Lung microvascular endothelial cell (primary cell): ENCODE measurements at places on chromosomes 2 and 18.

DNA sequence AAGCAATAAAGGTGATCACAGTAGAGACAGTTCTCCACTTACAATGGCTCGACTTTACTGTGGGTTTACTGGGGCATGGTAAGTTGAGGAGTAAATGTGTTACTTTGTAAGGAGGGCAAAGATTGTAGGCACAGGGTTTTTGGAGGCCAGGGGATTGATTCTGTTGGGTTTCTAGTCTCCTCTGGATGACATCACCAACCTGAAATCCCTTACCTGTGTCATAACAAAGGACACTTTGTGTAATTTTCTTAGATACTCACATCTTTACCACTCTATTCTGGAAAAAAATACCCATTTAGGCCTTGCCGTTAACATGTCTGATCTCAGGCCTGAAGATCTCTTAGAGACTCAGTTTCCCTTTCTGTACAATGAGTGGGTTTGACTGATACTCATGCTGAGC lies 161.7 kb downstream of the GLI2 start:
- DNase-seq = no peak

GRCh38 chr2:125371867-125372266 lies 1284.1 kb upstream of the GYPC start:
- no peak for DNase-seq

- DNase-seq = peak; percentile 11
Observed at GRCh38 chr2:55581435-55581834, 36.0 kb downstream of the PPP4R3B start.

GRCh38 chr2:233287871-233288270 lies 19.7 kb upstream of the SAG start:
- no peak for DNase-seq

GRCh38 chr2:165069151-165069550 lies 113.8 kb upstream of the SLC38A11 start:
- no peak for DNase-seq

GRCh38 chr2:84919885-84920580 lies 14.6 kb downstream of the TMSB10 start:
- peak; percentile 97 for DNase-seq

DNA sequence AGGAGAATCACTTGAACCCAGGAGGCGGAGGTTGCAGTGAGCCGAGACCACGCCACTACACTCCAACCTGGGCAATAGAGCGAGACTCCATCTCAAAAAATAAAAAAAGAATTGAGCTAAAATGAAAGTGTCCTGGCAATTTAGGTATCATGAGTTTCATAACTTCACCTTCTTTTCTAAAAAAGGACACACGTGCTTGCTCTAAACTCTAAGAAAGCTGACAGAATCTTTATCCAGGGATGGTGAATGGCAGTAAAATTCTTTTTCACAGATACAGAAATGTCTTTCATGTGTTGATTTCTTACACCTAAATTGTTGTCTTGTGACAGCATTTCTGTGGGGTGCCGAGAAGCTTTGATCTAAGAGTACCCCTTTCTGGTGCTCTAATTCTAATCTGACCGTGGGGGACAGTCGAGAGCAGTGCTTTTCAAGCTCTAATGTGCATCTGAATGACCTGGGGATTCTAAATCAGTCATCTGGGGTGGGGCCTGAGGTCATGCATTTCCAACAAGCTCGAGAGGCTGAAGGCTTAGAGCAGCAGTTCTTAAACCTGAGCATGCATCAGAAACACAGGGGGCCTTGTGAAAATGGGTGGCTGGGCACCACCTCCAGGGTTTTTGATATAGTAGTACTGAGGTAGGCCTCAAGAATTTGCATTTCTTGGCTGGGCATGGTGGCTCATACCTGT lies 42.1 kb upstream of the REL start:
- DNase-seq = no peak

- DNase-seq = no peak
Observed at GRCh38 chr2:234770715-234771141, 181.1 kb upstream of the SH3BP4 start.

- DNase-seq = no peak
Observed at GRCh38 chr2:72949045-72949444, 31.7 kb downstream of the EMX1 start.

DNA sequence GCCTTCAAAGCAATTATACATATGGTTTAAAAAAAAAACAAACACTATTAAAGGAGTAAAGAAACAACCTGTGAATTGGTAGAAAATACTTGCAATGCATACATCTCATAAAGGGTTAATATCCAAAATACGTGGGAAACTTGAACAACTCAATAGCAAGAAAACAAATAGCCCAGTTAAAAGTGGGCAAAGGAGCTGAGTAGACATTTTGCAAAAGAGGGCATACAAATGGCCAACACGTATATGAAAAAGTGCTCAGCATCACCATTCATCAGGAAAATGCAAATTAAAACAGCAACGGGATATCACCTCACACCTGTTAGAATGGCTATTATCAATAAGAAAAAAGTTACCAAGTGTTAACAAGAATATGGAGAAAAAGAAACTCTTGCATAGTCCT lies 298.3 kb upstream of the RBMS1 start:
- no peak for DNase-seq

DNA sequence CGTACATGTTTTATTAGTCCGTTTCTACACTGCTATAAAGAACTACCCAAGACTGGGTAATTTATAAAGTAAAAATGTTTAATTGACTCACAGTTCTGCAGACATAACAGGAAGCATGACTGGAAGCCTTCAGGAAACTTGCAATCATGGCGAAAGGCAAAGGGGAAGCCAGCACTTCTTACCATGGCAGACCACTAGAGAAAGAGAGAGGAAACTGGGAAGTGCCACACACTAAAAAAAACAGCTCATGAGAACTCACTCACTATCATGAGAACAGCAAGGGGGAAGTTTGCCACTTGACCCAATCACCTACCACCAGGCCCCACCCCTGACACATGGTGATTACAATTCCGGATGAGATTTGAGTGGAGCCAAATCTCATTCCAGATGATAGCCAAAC lies 466.2 kb downstream of the IRS1 start:
- DNase-seq = no peak

- DNase-seq = peak; percentile 64
Observed at GRCh38 chr18:77101410-77102258, 30.9 kb downstream of the MBP start.

- DNase-seq = no peak
Observed at GRCh38 chr2:38163006-38163405, 87.1 kb upstream of the CYP1B1 start.

GRCh38 chr2:124165698-124166097 lies 140.6 kb downstream of the CNTNAP5 start:
- no peak for DNase-seq

- no peak for DNase-seq
Observed at GRCh38 chr2:96146881-96147592, 1.8 kb upstream of the DUSP2 start.

GRCh38 chr2:54601339-54601738 lies 122.1 kb upstream of the EML6 start:
- DNase-seq = no peak

DNA sequence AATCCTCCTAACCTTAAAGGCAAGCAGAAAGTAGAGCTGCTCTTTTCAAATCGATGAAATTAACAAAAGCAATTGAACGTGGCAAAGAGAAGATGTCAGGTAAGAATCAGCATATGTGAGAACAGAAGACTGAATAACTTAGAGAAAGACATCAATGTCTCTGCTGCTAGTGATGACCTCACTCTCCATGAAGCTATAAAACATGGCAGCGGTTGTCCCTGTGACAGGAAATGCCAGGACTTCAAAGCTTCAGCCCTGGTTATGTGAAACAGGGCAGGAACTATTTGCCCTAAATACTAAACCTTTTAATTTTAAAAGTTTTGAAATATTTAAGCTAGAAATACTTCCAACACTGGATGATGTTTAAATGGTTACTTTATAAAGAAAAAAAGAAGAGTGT lies 383.7 kb downstream of the XIRP2 start:
- peak; percentile 1 for DNase-seq

GRCh38 chr2:134706587-134707329 lies 12.0 kb downstream of the TMEM163 start:
- peak; percentile 25 for DNase-seq

- DNase-seq = peak; percentile 71
Observed at GRCh38 chr2:86020984-86021383, 84.7 kb downstream of the POLR1A start.
